Activated CD8-positive, alpha-beta memory T cell treated with anti-CD3 and anti-CD28 coated beads for 4 hours (primary cell): ENCODE measurements at places on chromosomes 3 and 15.

DNA sequence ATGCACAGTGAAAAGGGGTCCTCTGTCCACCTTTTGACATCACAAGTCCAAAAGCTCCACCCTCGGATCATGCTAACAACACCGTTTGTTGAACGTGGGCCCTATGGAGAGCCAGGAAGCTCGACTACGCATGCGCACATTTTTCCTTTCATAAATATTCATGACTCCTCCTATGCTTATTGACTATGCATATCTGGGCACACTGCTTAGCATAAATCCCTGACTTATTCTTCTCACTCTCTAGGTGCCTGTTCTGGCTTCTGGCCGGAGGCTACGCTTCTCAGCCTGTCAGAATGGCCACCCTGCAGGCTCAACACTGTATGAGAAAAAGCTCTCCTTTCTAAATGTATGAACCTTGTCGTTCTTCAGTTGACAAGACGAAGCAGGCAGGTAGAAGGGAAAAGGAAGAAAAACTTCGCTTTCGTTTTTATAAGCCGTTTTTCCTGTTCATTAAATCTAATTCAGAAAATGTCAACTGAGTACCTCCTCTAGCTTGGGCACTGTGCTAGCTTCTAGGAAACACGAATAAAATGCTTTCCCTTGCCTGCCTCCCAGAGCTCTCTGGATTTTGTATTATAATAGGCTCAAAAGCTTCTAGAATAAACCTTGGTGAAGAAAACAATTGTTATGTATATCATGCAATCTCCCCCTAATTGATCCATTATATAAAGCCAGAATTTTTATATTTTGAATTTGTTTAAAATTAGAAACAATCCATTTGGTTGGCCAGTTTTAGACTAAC, 207.7 kb downstream of the ATP10A start:
- DNase-seq = no peak

GRCh38 chr3:28940530-28940929, 340.3 kb upstream of the RBMS3 start:
- no peak for DNase-seq

DNA sequence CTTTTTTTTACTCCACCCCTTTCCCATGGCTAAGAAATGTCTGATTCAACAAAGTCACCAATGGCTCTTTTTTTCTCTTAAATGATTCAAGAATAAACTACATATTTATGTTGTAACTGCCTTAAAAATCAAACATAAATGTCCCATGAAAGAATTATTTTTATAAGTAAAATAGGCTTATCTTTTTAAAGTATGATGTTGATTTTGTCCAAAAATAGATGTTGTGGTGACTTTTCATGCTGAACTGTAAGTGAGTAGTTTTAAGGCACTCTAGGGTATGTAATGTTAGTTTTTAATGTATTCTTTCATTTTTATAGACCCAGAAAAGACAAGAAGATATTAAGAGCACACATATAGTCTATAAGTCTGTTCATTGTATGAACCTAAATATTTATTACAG, 594.9 kb downstream of the NLGN1 start:
- no peak for DNase-seq

GRCh38 chr15:95325763-95326404, 1004.6 kb upstream of the NR2F2 start:
- no peak for DNase-seq

DNA sequence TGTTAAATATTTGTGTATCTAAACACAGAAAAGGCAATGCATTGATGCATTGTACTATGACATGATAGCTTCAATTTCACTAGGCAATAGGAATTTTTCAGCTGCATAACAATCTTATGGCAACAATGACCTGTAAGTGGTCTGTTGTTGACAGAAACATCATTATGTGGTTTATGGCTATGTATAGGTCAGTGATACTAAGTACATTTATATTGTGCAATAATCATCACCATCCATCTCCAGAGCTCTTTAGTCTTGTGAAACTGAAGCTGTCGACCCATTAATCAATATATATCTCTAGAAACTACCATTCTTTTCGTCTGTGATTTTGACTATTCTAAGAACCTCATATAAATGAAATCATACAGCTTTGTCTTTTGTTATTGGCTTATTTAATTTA, 200.1 kb upstream of the ZNF717 start:
- DNase-seq = no peak

DNA sequence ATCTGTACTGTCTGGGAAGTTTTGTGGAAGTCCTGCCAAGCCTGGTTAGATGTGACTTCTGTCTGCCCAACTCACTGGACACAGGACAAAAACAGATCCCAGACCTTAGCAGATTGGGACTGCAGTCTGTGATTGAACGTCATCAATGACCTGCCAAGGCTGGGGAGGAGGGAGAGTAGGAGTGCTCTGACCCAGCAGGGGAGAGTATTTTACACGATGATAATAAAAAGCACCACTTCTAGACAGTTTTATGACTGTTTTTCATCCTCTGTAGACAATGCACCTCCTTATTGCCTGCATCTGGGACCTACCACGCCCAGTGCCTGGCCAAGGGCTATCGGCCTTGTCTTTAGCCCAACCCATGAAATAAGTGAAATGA, 102.3 kb upstream of the NR2E3 start:
- DNase-seq = no peak

GRCh38 chr15:101070502-101071273, 151.5 kb downstream of the LRRK1 start:
- no peak for DNase-seq

GRCh38 chr3:40885430-40885829, 313.9 kb upstream of the CTNNB1 start:
- no peak for DNase-seq

GRCh38 chr15:80706161-80706560, 11.1 kb downstream of the ABHD17C start:
- no peak for DNase-seq

DNA sequence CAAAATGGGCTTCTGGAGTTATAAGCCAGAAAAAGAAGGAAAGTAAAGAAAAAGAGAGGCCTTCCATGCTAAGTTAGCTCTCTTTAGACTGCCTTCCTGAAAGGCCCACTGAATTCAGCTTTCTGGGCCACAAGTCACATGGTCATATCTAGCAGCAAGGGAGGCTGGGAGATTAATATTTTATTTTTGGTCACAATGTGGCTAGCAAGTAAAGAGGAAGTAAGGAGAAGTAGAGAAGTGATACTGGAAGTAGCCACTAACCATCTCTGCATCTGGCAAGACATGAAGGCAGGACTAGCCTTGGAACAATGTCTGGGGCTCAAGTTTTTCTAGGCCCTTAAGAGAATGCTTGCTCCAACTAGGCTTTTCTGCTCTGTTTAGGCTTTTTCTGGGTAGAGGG, 81.8 kb upstream of the UBE2E1 start:
- DNase-seq = no peak

- DNase-seq = no peak
Measured at GRCh38 chr15:89129816-89130134, 41.5 kb downstream of the ABHD2 start.

- no peak for DNase-seq
Measured at GRCh38 chr3:137762674-137763593, 1.2 kb upstream of the SOX14 start.

GRCh38 chr3:142943870-142944269, 19.6 kb downstream of the PAQR9 start:
- DNase-seq = no peak

GRCh38 chr15:39125226-39125625, 455.7 kb upstream of the THBS1 start:
- no peak for DNase-seq

DNA sequence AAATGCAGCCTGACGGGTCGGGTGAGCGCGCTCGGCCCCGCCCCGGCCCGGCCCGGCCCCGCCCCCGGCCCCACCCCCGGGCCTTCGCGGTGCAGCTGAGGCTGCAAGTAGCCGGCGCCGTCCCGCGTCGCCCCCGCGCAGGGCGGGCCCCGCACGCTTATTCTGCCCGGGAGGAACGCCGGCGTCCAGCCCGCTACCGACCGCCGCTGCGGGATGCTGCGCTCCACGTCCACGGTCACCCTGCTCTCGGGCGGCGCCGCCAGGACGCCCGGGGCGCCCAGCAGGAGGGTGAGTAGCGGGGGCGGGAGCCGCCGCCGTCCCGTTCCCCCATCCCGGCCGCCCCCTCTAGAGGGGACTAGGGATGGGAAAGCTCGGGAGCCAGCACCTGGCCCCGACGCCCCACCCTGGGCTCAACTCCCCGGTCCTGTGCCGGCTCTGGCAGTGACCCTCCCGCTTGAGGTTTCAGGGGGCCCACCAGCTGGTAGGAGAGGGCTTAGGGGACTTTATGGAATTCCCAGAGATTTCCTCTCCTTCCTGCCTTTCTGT, at the start of gene MYZAP:
MYZAP (plus strand) TSS at position 83 of the 546 bp plus-strand sequence; CDS start at position 214, 131 bp downstream.
- no peak for DNase-seq

DNA sequence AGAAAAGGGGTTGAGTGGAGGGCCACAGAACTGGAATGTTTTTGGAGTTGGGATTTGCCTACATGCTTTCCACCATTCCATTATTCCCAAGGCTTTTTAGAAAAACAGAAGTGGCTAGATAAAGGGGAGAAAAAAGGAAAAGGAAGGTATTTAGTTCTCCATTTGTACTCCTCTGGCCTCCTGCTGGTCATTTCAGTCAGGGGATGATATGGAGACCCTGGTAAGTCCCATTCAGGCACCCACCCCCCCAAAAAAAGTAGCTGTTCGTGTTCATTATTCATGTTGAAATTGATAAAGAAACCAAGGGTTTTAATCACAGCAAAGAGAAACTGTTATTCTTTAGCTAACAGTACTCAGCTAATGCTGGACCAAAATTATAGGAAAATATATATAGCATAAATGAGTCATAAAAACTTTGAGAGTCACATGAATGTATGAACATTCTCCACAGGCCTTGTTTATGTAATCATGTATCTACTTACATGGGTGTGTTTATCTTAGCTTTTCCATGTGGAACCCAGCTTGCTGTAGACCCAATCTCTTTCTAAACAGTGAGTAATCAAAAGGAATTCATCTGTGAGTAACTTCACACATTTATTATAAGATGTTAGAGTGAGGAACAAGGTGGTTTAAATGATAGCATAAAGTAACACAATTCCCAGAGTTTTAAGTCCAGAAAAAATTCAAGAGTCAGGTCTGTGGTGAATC, 167.2 kb downstream of the KCNMB2 start:
- DNase-seq = no peak

GRCh38 chr3:21526461-21526860, 224.5 kb downstream of the ZNF385D start:
- DNase-seq = no peak

DNA sequence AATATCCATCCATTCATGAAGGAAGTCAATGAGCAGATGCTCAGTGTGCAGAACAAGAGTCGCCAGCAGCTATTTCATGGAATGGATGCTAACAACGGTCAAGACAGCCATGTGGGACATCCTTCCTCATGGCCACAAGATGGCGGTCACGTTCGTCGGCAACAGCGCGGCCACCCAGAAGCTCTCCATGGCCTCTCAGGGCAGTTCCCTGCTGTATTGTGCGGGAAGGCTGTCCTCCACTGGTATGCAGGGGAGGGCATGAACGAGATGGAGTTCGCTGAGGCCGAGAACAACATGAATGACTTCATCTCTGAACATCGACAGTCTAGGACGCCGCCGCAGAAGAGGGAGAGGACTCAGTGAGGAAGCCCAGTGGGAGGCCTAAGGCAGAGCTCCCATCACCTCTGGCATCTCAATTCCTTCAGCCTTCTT, 208.3 kb downstream of the TJP1 start:
- DNase-seq = no peak

DNA sequence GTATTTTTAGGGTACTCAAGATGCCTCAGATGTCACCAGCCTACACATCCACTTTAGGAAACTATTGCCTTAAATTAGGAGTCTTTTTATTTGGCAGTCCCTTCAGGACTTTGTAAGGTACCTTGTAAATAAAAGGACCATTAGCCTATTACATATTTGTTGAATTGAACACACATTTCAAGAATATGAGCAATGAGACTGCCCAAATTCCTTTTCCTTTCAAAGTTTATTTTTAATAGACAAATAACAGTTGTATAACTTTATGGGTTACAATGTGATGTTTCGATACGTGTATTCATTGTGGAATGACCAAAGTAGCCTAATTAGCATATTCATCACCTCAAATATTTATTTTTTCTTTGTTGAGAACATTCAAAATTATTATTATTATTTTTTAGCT, 176.7 kb upstream of the PDZRN3 start:
- no peak for DNase-seq

GRCh38 chr3:87563712-87564111, 287.3 kb upstream of the POU1F1 start:
- no peak for DNase-seq

- DNase-seq = no peak
Measured at GRCh38 chr3:195038161-195038560, 232.8 kb downstream of the XXYLT1 start.
